ENCODE measurements at places on chromosomes 13 and 19.
A peak's percentile ranks its signal among the peaks of the same experiment; 100 is the strongest.

- no peak for DNase-seq
Observed at GRCh38 chr13:48902368-48902767, 73.3 kb upstream of the FNDC3A start.

DNA sequence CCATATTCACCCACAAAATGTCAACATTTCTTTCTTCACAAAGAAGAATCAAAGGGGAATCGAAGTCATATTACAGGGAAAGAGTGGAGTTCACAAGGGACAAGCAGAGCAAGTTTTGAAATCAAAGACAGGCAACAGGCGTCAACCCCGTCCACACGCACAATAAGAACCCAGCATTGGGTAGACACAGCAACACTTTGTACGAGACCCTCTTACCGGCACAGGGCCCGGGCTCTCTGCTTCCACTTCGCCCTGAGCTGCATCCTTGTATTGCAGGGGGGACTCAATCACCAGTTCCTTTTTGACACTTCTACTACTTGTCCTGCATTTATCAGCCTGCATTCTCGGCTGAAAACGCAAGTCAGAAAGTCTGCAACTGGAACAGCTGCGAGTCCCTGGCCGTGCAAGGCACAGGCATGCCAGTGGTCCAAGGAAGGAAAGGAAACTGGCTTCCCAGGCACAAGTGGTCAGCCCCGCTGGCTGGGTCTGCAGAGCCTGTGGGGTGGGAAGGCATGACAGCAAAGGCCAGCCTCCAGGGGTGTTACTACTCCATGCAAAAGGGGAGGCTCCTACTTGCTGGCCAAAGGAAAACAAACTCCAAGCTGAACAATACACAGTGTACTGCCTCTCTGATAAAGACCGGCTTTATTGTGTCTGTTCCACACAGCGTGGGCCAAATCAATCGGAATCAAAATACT, at the start of gene DOCK9:
TSS of gene DOCK9 (minus strand) at position 497 of the 698 bp plus-strand sequence. CDS start at position 342, 155 bp downstream.
- no peak for DNase-seq

GRCh38 chr13:113545455-113545930, 39.1 kb upstream of the TFDP1 start:
- DNase-seq = no peak

DNA sequence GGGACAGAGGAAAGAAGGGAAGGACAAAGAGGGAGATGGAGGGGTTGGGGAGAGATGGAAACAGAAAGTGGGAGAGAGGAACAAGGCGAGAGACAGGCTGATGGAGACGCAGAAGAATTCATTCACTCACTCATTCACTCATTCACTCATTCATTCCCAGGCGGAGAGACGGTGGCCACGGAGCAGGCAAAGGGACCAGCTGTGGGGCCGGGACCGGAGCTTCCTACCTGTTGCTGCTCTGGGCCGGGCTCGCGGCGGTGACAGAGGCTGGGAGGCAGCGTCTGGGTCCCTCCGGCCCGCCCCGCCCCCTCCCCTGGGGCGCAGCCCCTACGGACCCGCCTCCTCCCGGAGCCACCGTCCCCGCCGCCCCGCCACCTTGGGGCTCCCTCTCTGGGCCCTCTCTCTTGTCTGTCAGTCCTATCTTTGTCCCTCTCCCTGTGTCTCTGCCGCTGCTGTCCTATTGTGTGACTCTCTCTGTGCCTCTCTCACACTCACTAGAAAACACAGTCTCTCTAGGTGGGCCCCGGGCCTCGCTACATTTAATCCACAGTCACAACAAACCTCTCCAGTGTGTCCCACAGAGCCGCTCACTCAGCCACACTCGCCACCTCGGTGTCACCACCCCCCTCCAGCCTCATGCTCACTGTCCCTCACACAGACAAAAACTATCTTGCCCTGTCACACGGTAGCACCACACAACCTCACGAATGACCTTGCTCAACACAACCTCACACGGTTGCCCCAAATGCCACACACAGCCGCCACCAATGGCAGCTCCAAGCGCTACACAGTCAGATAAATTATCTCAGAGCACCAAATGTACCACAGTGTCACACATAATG, at the start of gene GNG8:
TSS of gene GNG8 (minus strand) at position 283 of the 842 bp plus-strand sequence. CDS start 1,520 bp downstream, outside the sequence.
- DNase-seq = no peak

DNA sequence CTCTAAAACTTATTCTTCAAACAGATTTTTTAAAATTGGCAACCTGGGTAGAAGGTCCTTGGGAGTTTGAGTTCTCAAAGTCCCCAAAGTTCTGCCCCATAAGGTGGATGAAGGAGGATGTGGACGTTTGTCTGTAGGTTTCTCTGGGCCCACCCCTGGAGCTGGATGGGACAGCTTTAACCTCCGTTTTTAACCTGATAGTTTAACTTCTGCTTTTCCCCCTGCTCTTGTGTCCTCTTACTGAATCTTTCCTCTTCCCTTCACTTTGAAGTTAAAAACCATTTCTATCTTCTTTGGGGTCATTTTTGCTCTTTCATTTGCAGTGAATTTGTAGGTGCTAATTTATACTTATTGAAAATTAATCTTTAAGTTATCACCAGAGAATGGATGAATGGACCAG, 79.1 kb downstream of the ESD start:
- no peak for DNase-seq

DNA sequence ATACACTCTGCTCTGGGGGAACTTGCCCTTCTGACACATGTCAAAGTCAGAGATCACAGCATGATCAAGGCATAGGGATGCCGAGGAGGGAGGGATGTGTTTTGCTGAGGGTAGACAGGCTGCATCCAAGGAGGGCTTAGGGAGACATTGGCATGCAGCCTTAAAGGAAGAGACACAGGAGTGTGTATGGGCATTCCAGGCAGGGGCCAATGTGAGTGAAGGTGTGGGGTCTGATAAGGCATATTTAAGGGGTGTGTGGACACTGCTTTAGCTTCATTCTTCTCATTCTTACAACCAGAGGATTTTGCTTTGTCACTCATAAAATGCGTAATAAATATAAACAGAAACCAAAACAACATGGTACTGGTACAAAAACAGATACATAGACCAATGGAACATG, 193.4 kb downstream of the RGCC start:
- DNase-seq = no peak

DNA sequence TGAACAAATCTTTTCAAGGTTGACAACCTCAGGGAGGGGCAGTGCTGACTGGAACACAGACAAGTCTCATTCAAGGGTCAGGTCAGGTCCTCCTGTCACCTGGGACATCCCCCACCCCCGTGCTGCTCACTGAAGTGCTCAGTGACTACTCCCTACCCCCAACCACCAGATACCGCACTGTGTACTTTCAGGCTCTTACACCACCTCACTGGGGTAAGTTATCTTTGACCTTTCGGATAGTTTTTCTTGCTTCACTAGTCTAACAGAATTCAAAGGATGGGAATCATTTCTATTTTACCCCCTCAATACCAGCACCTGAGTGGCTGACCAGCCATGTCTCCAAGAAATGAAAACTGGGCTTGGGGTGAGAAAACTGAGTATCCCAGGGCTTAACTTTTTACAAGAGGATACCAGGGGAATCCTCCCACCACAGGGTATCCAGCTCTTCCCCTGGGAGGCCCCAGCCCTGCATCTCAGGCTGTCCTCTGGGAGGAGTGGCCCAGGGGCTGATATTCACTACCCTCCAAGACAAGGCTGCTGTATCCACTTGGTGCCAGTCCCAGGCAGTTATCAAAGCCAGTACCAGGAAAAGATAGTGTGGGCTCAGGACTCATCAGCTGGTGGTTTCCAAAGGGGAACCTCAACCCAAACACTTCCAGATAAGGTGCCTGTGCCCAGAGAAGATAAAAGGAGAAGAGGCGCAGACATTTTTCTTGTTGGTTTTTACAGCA, 2.1 kb downstream of the ZNF563 start:
- peak; percentile 73 for DNase-seq

DNA sequence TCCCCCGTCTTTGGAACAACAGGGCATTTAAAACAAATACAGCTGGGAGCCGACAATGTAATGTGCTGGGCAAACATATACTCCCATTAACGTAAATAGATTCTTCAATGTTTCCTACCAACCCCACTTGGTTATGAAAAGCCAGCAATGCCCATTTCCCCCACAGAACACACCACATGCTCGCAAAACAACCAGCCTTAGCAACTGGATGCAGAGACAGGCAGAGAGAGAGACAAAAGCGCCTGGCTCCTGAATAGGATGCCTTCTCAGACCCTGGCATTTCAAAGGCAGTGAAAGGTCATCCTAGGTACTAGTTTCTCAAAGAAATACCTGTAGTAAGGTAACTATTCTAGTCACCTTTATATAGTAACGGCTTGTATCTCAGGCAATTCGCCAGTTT, 462.9 kb downstream of the ITGBL1 start:
- DNase-seq = no peak

- DNase-seq = no peak
Observed at GRCh38 chr19:37078717-37079032, 442 bp downstream of the ZNF420 start.

DNA sequence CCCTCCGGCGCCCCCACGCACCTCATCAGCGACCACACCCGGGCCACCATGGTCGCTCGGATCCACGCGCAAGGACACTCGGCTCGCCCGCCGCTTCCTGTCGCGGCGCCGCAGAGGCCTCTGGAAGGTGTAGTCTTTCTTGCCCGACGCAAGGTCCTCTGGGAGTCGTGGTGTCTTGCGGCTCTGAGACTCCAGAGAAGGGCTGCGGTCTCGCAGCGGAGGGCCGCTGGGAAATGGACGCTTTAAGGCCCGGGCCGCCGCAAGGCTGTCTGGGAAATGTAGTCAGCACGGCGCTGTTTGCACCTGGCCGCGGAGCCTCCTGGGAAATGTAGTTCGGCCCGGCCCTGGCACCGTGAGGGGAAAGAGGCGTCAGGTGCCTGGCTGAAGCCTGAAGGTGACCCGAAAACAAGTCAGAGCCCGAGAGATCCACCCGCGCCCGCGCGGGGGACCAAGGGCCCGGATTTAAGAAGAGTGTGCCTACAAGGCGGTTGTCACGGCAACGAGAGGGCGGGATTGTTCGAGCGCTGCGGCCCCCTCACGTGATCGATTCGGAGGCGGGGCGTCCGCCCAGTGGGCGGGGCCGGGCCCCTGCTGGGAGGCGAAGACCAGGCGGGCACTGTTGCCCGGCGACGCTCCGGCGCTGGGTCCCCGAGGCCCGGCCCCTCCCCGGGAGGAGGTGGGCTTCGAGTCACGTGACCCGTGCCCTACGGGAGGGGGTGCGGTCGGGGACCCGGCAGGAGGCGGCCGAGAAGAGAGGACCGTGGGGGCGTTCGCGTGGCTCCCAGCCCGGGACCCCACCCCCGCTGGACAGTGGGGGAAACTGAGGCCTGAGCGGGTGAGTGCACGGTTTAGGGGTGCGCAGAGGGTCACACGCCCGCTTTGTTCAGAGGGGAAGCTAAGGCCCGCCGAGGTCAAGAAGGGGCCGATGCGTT, at the start of the genes HSD11B1L and MICOS13:
TSS of gene HSD11B1L (plus strand) at position 591 of the 932 bp plus-strand sequence. CDS start 3,806 bp downstream, outside the sequence.
TSS of gene MICOS13 (minus strand) at position 80 of the 932 bp plus-strand sequence. CDS start at position 50, 30 bp downstream.
- peak; percentile 96 for DNase-seq

GRCh38 chr19:2795827-2796658, 10.7 kb downstream of the THOP1 start:
- DNase-seq = no peak

- DNase-seq = no peak
Observed at GRCh38 chr13:112700291-112701060, 10.6 kb downstream of the ATP11A start.

- no peak for DNase-seq
Observed at GRCh38 chr13:101492251-101492910, 39.9 kb downstream of the ITGBL1 start.

GRCh38 chr19:51114087-51114729, 6.0 kb upstream of the CTU1 start:
- no peak for DNase-seq

- DNase-seq = no peak
Observed at GRCh38 chr13:49690133-49690994, 922 bp downstream of the EBPL start.

- no peak for DNase-seq
Observed at GRCh38 chr19:34241513-34242337, 12.6 kb upstream of the GARRE1 start.

DNA sequence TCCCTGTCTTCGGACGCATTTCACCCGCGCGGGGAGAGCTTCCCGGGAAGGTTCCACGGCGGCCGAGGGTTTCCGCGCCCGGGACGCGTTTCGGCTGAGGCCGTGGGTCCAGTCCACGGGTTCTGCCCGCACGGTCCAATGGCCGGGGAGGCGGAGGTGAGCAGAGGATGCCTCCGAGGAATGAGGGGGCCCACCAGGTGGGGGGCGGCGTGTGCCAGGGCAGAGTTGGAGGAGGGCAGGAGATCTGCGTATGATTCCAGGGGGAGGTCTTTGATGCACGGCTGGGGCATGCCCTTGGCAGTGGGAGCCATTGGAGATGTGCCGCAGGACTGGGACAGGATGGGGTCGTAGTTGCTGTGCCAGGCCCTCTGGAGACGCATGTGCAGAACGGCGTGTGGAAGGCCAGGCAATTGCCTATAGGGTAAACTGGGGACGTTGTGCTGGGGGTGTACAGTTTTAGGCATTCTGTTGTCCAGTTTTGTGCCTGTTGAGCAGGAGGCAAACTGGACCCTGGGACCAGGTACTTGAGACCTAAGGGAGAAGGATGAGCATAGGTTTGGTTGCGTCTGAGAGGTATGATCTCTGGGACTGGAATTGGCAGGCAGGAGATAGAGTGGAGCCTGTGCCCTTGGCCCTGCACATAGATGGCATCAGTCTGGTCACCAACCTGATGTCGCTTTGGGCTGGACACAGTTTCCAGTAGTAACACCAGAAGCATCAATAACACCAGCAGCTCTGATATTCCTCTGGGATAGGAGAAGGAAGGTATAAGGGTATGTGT, 751 bp downstream of the ZNF584 start:
- DNase-seq = no peak

- DNase-seq = no peak
Observed at GRCh38 chr13:86562866-86563265, 763.6 kb upstream of the SLITRK6 start.

DNA sequence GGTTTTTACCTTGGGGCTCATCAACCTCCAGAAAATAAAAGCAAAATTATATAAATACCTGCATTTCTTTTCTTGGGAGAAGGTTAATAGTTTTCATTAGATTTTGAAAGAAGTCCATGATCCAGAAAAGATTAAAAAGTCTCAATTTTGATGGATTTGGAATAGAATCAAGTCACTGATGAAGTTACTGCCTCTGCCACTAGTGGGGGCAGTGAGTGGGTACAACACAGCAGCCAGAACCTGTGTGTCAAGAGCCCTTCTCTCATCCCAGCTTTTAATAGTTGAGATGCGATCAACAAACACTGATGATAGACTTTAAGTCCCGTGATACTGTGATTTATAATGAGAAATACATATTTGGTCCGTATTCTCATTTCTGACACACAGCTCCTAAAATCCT, 686.7 kb downstream of the DIAPH3 start:
- DNase-seq = no peak

DNA sequence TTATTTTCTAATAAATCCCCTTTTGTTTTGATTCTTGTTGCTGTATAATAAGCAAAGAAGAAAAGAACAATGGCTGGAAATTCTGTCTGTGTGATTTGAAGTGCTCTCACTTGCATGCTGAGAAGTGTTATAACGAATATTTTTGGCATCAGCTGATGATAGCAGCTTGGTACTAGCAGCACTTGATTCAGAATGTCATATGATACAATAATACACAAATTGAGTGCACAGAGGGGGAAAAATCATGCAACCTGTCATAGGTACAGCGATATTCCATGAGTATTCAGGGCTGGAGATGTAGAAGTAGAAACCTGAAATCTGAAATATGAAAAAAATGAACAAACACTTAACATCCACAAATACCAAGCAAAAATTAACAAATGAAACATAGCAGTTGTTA, 108.1 kb downstream of the FGF14 start:
- DNase-seq = no peak
